CD4-positive, alpha-beta T cell treated with Interleukin-2 at 100 ng/mL for 4 hours (primary cell): ENCODE measurements at places on chromosomes 7 and 10.

DNA sequence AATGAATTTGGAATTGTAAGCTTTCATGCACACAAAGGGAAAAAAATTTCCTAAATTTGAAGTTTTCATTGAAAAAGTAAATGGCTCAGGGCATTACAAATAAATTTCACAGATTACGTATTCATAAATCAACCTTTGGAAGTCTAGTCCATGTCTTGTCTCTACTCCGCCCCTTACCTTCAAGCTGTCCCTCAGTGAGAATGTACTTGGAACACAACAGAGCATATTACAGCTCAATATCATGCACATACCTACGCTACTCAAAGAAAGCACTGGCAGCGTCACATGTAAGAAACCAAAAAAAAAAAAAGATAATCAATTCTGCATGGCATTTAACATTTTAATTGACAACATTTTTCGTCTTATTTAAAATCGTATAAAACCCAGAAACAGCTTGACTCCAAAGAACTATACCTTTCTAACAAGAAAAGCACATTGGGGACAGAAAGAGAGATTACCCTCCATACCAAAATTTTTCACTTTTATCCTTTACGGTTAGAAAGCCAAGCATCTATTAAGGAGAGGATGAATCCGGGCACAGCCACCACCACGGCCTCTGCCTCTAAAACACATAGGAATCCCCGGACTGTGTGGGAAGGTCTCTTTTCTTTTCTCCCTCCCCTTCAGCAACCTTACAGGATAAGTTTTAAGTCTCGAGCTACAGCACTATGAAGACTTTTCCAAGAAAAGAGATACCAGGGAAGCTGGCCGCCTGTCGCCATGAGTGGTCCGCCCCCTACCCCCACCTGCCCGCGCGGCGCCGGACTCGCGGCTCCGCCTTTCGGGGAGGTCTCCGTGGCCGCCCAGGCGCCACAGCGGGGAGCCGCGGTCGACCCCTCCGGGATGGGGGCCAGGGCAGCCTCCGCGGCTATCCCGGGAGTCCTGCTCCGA is 1.1 kb downstream of the JMJD1C start:
- DNase-seq = no peak

- no peak for DNase-seq
Measured at GRCh38 chr7:30778255-30779025, 7.2 kb downstream of the MINDY4 start.

DNA sequence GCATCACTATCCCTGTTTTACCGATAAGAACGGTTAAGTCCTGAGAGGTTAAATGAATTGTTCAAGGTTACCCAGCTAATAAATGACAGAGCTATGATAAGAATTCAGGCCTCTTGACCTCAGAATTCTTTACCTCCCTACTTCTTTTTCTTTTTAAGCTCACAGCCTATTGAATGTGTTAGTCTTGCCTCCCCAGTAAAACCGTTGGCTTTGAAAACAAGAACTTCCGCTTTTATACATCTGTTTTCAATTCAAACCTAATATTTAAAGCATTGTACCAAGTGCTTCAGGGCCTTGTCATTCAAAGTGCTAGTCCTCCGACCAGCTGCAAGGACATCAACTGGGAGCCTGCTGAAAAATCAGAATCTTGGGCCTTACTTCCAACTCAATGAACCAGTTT is 15.6 kb downstream of the SEC31B start:
- DNase-seq = no peak

DNA sequence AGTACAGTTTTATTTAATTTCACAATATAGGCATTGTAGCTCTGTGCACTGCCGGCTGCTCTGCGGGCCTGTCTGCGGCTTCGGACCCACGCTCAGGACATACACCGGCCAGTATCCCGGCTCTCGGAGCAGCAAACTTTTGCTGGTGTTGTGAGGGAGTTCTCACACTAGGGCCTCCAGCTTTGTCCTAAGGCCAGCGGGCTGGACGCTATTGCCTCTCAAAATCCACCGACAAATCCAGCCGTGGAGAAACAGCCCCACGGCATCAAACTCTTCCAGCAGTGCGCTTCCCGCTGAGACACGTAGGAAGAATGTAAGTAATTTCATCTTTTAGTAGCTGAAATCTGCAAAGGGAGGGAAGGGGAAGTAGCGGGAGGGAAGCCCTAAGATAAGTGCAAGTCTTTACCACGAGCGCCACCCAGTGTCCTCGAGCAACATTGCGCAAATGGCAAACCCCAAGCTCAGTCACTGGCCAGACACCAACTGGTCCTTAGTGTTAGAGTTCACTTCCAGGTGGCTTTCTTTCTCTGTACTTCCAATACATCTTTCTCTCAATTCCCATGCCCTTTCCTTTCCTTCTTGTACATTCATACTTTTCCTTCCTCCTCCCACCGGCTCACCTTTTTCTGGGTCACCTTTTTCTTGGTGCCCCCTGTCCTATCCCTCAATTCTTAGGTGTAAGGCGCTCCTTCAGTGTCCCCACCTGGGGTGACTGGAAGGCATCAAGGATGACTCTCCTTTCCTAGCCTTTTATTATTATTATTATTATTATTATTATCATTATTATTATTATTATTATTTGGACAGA is 3.0 kb upstream of the DLX5 start:
- DNase-seq = peak; percentile 61

GRCh38 chr10:12419262-12419847 is 70.0 kb downstream of the CAMK1D start:
- peak; percentile 81 for DNase-seq

GRCh38 chr10:31194986-31195385 is 124.0 kb upstream of the ZEB1 start:
- no peak for DNase-seq

DNA sequence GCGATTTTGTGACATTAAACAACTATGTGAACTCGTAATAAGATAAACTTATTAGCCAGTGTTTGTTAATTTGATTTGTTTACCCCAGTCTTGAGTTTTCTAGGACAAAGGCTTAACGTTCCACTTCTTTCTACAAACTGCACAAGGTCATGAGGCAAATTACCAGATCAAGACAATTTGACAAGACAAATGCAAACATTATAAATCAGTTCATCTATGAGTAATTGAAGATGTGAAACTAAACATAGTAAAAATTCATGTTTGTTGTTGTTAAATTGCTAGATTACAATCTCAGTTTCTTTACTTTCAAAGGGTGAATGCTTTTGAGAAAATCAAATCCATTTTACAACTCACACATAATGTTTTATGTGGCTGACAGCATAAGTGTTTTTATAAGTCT is 13.4 kb upstream of the ZNF804B start:
- DNase-seq = no peak

GRCh38 chr10:61135276-61135721 is 191.3 kb upstream of the RHOBTB1 start:
- DNase-seq = no peak

DNA sequence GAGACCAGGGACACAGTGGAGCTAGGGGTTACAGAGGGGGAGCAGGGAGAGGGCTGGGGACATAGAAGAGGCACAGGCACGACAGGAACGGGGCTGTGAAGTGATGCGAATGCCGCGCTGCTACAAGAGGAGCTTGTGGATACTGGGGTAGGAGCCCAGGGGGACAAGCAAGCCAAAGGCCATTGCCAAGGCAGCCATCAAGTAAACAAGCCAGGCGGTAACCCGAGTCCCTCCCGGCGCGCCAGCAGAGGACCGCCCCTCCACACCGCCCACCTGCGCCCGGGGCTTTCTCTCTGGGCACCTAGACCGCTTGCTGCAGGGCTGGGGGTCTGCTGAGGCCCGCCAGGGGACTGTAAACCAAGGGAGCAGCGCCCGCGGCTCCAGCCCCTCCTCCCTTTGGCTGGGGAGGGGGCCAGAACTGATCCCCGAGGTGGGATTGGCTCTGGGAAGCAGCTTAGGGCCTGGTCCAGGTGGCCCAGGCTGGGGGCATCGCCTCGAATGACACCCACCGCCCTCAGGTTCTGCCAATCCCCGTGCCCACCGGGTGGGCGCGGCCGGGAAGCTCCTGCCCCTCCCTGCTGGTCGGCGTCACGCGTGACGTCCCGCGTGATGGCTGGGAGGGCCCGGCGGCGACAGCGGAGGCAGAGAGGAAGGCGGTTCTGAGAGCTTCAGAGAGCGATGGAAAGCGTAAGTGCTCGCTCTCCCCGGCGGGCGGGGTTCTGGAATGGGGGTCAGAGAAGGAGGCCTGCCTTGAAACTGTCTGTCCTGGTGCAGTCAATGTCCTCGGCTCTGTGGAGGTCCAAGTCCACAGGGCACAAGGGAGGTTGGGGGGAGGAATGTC is 982 bp downstream of the SFXN3 start:
- DNase-seq = peak; percentile 74
